ENCODE measurements at places on chromosomes 1 and 21.

- DNase-seq, result no peak
Measured at GRCh38 chr1:43930168-43930948, 3.2 kb upstream of the ARTN start.

DNA sequence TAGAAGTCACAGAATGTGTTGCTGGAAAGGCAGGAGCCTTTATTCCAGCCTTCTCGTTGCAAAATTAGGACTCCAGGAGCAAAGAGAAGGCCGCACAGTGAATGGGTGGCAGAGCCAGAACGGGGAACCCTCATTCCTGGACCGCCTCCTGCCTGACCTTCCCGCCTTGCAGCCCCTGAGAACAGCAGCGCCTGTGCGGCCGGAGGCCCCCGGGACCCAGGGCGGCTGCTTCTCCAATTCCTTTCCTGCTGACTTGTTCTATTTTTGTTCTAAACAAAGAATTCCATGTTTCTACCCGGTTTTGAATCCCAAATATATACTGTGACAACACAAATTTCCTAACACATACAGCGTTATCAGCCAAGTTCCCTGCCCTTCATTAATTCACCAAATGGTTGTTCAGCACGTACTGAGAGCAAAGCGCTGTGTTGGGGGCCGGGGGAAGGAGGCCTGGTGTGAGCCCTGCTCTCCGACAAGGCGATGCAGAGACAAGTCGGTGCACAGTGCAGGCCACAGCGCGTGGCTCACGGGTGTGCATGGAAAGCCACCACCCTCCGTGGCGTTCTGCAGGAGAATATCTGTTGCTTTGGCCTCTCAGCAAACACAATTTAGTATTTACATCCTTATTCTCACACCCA, 31.9 kb upstream of the COL6A2 start:
- DNase-seq, result no peak

- DNase-seq, result no peak
Measured at GRCh38 chr1:206524739-206525364, 17.5 kb downstream of the RASSF5 start.

- DNase-seq, result no peak
Measured at GRCh38 chr1:101632548-101633272, 364.0 kb downstream of the OLFM3 start.

GRCh38 chr1:233614173-233614742, 352 bp downstream of the KCNK1 start:
- no peak for DNase-seq

DNA sequence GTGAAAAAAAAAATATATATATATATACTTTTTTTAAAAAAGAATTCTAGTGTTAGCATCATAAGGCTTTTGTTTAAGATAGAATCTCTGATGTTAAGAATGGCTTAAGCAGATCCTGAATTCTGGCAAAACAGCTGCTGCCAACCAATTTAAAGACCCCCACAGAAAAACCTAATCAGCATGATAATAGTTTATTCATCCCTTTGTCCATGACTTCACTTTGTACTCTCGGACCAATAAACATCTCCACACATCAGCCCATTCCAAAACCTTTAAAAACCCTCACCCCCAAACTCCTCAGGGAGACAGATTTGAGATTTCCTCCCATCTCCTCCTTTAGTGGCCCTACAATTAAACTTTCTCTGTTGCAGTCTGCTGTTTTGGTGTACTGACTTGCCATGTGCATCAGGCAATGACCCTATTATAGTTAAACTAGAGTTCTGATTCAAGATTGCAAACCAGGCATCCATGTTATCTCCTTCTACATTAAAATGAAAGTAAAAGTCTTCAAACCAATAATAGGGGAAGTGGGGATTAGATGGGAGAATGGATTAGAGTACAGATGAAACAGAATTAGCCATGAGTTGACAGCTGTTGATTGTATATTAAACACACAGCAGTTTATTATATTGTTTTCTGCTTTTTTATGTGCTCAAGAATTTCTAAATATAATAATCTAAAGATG, 9.8 kb upstream of the PHTF1 start:
- no peak for DNase-seq

DNA sequence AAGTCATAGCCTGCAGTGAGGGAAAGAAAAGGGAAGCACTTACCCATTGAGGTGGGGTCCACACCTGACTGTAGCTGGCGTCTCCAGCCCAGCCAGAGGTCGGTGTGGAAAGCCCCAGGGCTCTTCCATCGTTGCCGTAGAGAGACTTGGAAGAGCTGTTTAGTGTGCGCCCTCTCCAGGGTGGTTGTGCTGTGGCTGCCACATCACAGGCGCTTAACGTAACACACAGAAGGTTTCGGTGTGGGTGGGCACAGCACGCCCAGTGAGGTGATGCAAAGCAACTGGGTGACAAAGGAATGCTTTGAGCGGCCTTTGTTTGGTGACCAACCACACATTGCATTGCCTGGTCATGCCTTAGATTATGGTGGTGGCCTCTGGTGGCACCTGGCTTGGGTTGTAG, 36.8 kb upstream of the KIF1B start:
- no peak for DNase-seq

DNA sequence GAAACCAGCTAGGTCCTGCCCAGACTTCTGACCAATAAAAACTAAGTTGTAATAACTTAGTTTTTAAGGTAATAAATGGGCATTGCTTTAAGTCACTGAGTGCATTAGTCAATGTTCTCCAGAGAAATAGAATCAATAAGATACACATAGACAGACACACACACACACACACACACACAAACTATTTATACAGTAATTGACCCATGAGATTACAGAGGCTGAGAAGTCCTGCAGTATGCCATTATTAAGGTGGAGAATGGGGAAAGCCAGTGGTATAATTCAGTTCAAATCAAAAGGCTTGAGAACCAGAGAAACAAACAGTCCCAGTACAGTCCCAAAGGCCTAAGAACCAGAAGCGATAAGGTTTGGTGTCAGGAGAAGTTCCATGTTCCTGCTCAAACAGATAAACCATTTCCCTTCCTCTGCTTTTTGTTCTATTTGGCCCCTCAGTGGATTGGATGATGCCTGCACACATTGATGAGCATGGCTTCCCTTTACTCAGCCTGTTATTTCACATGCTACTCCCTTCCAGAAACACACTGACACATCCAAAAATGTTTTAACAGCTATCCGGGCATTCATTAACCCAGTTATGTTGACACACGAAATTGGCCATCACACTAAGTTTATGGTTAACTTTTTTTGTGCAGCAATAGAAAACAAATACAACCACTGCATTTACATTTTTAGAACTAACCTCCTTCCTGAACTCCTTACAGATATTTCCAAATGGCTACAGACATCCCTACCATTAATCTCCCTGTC, 828.2 kb upstream of the NCAM2 start:
- DNase-seq, result no peak

DNA sequence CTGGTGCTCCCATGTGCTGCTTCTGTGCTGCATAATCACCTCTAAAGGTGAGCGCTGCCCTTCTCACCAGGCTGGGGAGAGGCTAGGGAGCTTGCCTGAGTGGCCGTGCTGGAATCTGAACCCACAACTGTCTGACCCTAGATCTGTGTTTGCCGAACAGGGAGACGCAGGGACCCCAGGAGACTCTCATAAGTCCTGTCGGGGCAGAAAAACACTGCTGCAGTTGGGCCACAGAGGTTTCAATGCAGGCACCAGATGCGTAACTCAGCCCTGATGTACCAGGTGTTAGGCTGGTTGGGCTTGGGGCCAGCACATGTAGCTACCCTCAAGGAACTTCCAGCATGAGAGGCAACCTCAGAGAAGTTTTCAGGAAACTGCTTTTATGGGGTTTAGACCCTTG, 49.5 kb upstream of the DMRTB1 start:
- DNase-seq, result no peak

- DNase-seq, result no peak
Measured at GRCh38 chr1:17976854-17977253, 130.7 kb upstream of the IGSF21 start.

DNA sequence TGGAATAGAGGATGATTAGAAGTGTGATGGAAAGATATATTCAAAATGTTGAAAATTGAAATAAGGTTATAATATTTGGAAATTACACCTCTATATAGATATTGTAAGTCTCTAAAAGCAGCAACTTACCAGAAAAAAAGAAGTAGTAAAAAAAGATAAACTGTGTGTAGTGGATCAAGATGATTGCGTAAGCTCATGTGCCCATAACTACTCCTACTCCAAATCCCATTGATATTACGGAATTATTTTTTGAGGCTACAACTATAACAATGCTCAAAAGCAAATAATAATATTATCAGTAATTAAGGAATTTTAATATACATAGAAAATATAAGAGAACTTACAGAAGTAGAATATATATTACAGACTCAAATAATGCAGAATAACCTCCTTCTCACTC, 33.6 kb downstream of the CATSPERE start:
- no peak for DNase-seq

- DNase-seq, result no peak
Measured at GRCh38 chr1:28885977-28886730, 28.2 kb upstream of the EPB41 start.

DNA sequence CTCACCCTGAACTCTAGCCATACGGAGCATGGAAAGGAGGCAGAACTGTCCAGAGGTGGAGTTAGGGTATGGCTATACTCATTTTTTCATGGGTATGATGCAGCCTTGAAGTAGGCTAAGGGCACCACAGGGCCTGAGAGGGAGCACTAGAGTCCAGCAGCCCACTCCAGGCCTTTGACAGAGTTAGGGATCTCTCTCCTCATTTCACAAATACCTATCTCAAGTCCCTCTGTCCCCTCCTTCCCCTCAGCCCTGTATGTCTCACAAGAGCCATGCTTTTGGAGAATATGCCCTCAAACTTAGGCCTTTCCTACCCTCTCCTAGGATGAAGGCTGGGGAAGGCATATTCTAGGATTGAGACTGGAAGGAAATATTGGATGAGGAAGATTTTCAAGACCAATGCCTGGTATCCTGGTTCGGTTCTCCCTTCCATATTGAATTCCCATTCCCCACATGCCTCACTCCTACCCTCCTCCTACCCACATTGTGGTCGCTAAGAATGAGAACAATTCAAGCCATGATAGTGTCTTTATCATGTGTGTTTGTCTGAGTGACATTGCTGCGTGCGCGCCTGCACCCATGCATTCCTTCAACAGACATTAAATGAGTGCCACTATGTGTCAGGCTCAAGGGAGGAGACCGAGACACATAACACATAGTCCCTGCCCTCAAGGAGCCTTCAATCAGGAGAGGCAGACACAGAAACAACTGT, 2.6 kb upstream of the NECTIN4 start:
- no peak for DNase-seq

GRCh38 chr1:184373155-184373554, 13.7 kb upstream of the C1orf21 start:
- no peak for DNase-seq

Measured in activated CD8-positive, alpha-beta memory T cell treated with anti-CD3 and anti-CD28 coated beads for 1 hour (primary cell).